COR-L47 (cell line): ENCODE measurements at places on chromosomes 6 and 20.

GRCh38 chr6:122063761-122064160 is 335.7 kb upstream of the HSF2 start:
- no peak for DNase-seq

DNA sequence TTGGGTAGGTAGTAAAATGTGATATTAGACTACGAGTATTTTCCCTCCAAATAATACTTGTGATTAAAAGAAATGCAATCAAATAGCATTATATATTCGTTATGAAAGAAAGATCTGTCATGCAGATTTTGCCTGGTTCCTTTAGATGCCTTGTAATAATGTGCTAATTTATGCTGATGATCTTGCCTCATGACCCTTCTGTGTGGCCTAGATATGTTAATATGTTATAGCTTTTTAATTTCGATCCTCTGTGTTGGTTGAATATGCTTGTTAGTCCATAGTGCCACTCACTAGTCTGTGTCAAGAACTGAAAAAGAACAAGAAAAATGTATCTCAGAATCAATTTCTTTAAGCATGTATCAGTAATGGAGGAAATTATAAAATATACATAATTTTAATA is 31.9 kb downstream of the CDKAL1 start:
- DNase-seq = no peak

DNA sequence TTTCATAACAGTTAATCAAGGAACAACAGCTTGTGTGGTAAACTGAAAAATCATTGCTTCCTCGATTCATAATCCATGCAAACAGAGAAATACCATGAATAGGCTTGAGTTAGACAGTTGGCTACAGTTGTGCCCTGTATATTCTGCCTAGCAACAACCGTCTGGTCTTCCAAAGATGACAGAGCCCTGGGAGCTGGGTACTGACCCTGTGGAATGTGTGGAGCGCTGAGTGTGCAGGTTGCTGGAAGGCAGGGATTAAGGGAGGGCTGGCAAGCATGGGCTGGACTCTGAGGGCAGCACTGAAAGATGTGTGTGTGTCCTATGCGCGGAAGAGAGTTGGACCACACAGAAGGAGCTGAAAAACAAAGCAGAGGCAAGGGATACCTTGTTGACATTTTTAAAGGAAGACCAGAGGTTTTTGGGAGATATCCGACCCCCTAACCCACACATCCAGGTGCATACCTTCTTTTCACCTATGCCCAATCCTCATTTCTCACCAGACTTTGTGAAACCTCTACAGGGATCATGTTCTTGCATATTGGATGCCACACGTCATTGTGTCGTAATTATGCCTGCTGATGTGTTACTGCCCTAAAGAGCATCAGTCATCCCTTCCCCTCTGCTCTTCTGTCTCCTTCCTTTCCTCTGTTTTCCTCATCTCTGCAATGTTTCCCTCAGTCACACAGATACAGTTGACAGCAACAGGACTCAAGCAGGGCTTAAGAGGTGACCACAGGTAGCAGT is 58.2 kb upstream of the VGLL2 start:
- no peak for DNase-seq

GRCh38 chr6:148550569-148550968 is 196.3 kb upstream of the UST start:
- no peak for DNase-seq

DNA sequence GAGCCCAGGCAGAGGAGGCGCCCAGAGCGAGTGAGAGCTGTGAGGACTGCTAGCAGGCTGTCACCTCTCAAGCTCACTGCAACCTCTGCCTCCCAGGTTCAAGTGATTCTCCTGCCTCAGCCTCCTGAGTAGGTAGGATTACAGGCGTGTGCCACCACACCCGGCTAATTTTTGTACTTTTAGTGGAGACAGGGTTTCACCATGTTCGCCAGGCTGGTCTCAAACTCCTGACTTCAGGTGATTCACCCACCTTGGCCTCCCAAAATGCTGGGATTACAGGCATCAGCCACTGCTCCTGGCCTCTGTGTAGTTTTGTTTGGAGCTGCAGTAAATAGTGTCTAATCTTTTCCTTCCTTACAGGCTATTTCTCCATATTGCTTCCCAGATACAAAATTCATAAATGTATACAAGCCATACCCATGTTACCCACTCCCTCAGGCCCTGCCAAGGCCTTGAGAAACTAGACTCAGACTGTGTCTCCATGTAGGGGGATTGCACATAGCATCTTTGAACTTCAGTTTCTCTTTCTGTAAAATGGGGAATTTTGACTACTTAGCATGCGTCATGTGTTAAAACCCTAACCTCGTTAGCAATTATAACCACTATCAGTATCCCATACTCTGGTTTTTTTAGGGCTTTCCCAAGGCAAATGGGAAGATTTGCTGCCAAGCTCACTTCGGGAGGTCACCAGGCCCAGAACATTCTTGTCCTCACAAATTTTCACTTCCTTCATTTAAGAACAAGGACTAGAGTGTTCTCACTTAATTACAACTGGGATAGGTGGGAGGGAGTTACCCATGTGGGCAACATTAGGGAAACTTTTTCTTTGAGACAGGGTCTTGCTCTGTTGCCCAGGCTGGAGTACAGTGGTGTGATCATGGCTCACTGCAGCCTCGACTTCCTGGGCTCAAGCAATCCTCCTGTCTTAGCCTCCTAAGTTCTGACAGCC is 67.3 kb upstream of the DDR1 start:
- no peak for DNase-seq

- no peak for DNase-seq
Measured at GRCh38 chr20:11140359-11140758, 466.6 kb upstream of the JAG1 start.

GRCh38 chr6:136303516-136303915 is 13.9 kb upstream of the BCLAF1 start:
- no peak for DNase-seq

- no peak for DNase-seq
Measured at GRCh38 chr6:79943133-79943532, 4.2 kb downstream of the ELOVL4 start.

DNA sequence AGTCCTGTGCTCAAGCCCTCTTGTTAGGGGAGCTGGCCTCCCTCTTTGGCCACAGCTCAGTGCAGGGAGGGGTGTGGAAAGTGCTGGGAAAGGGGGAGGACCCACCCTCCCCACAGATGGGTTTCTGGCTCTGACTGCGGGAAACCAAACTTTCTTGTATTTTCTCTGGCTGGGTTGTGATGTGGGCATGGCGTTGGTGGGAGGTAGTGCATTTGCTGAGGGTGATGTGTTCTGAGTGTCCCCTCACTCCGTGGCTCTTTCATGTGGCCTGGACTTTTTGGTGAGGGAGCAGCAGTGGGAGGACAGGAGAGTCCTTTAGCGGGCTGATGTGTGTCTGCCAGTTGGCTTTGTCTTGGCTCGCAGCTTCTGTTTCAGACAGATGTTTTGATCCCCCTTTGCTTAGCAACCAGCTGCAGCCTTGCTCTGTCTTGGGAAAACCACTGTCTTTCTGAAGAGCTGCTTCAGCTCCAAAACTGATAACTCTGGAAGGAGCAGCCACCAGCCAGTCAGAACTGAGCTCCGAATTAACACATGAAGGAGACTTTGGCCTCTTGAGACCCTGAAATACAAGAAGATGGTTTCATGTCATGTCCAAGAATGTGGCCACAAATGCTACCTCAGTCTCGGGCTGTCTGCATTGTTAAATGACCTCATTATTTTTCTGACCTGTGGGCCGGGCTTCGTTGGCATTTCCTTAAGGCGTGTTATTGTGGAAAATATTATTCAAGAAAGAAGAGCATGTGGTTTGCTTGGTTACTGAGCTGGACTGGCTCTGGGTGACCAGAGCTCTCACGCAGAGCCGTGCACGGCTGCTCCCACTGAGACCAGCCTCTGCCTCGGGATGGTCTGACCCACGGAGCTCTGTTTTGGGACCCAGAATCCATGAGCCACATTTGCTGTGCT is 21.5 kb downstream of the SYNJ2 start:
- DNase-seq = no peak

DNA sequence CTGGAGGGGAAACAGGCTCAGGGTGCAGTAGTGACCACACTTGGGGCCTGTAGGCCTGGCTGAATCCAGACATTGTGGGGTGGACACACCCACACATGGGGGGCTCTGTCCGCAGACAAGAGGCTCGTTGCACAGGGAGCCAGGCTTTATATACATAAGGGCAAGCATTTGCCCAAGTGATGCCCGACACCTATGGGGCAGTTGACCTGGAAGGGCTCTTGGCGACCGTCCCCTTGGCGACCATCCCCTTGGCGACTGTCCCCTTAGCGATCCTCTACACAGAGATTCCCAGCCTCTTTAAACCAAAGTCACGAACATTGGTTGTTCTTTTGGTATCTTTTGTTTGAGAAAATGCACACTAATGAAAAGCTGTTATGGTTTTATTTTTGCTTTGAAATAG is 2.7 kb downstream of the TOX2 start:
- DNase-seq = no peak

- no peak for DNase-seq
Measured at GRCh38 chr20:34529742-34530141, 13.5 kb downstream of the DYNLRB1 start.

GRCh38 chr6:107064579-107065065 is 36.6 kb downstream of the MTRES1 start:
- DNase-seq = no peak

DNA sequence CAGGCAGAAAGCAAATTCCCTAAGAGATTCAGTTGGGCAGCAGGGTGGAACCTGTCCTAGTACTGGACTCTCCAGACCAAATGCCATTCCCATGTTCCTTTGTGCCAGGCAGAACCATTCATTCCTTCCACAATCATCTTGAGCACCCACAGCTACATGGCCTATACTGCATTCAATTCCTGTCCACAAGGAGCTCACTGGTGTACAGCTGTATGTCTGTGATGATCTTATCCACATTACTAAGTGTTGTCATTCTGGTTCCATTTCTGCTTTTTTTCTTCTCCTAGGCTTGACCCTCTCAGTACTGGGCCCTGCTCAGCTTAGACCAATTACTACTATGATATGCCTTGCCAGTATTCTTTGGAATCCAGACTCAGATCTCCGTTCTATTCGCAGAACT is 27.5 kb downstream of the MAN1A1 start:
- no peak for DNase-seq

- no peak for DNase-seq
Measured at GRCh38 chr6:133956416-133957049, 3.5 kb downstream of the TBPL1 start.

DNA sequence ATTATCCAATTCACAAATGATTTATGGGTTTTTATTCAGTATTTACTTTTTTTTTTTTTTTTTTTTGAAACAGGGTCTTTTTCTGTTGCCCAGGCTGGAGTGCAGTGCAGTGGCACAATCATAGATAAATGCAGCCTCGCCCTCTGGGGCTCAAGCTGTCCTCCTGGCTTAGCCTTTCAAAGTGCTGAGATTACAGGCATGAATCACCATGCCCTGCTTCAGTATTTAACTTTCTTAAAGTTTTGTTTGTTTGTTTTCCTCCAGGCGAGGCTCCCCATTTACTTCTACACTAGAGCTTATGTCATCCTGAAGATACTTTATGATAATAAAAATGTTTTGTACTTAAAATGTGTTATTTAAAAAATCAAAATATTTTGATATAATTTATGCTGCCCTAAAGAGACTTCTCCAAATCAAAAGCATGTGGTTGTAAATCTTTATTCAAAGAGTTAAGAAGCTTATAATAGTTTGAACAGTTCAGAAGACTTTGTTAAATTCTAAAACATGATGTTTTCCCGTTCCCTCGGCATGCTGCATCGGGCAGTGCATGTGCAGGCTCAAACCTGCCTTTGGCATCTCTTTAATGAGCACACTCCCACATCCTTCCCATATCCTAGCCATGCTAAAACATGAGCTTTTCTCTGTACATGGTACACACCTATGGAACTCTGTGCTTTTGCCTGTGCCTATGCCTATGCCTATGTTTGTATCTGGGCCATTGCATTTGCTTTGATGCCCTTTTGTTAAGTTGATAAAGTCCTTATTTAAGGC is 11.0 kb downstream of the SMPDL3A start:
- no peak for DNase-seq

DNA sequence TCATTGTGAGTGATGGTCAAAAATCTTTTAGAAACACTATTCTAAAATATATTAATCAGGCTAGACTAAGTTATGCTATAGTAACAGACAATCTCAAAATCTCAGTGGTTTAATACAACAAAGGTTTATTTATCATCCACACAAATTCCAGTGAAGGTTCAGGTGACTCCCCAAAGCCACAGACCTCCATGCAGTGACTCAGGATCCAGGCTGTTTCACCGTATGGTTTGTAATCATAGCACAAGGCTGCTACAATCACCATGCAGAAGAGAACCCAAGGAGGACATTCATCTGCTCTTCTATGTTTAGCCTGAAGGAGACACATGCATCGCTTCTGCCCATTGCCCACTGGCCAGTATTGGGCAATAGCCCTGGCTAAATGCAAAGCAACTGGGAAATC is 46.2 kb downstream of the BFSP1 start:
- no peak for DNase-seq

GRCh38 chr20:4925842-4926530 is 75.3 kb downstream of the SLC23A2 start:
- no peak for DNase-seq

- no peak for DNase-seq
Measured at GRCh38 chr6:89154131-89154530, 8.3 kb downstream of the PM20D2 start.

GRCh38 chr20:9160757-9161156 is 91.9 kb downstream of the PLCB4 start:
- no peak for DNase-seq

- no peak for DNase-seq
Measured at GRCh38 chr20:38308047-38308438, 4.1 kb downstream of the BPI start.

GRCh38 chr6:137165375-137166246 is 7.8 kb downstream of the IL22RA2 start:
- no peak for DNase-seq

- DNase-seq = no peak
Measured at GRCh38 chr6:89975991-89976693, 81.9 kb downstream of the GJA10 start.

DNA sequence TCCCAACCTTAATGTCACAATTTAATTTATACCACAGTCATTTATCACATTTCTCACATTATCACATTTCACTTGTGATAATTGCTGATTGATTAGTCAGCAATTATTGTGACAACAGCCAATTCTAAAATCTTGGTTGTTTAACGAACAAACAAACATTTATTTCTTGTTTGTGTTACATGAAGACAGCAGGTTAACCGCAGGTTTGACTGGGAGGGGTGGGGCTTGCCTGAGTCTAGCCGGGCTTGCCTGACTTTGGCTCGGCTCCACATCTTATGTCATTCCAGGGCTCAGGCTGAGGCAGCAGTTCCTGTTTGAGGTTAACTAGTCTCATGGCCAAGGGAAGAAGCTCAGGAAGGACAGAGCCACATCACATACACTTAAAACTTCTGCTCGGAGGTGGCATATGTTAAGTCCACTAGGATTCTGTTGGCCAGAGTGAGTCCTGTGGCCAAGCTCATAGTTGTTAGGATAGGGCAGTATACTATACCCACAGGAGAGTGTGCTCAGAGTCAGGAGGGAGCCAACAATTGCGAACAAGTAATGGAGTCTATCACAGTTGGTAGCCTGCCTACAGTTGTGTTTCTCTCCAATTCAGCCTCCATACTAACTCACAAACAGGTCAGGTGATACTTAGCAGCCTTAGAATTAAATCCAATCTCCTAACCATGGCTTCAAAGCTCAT is 90.0 kb upstream of the IFNGR1 start:
- DNase-seq = peak; percentile 21

GRCh38 chr6:41545703-41546474 is at the start of gene FOXP4:
TSS of gene FOXP4 (plus strand) at chr6:41546381. CDS start at chr6:41565761, 19,380 bp downstream.
- peak; percentile 91 for DNase-seq

GRCh38 chr6:105458551-105458950 is 55.7 kb upstream of the PREP start:
- no peak for DNase-seq

- DNase-seq = no peak
Measured at GRCh38 chr6:170434117-170434820, 118.8 kb downstream of the PSMB1 start.
